Temporal lobe (tissue), 4 donors: ENCODE measurements at places on chromosomes 3 and 15. TPM values are rescaled to one million over a fixed set of nuclear protein-coding genes. Genes with fewer than 3 reads are reported as not detected.

ZBBX gene
- total RNA-seq = 3.9 TPM

GHSR gene
- not detected for total RNA-seq

DNAH12 gene
- 0.74 TPM for total RNA-seq

STRC gene
- 0.25 TPM for total RNA-seq

FBLN2 gene
- 9.1 TPM for total RNA-seq

CLDN11 gene
- total RNA-seq = 14.5 TPM

GASK1A gene
- 4.9 TPM for total RNA-seq

NUP210 gene
- 7.6 TPM for total RNA-seq

PODXL2 gene
- 178 TPM for total RNA-seq

CSPG5 gene
- 111 TPM for total RNA-seq

CHRM5 gene
- 1.2 TPM for total RNA-seq

CADPS gene
- total RNA-seq = 202 TPM

NDUFAF3 gene
- total RNA-seq = 24.1 TPM

SLC24A5 gene
- total RNA-seq = not detected

RAD51 gene
- 0.74 TPM for total RNA-seq

NEK11 gene
- 18.4 TPM for total RNA-seq

RPS27L gene
- total RNA-seq = 23.4 TPM

KCNAB1 gene
- total RNA-seq = 19.9 TPM

IMPG2 gene
- total RNA-seq = 1.7 TPM

GOLGA6L6 gene
- not detected for total RNA-seq

GUCA1C gene
- total RNA-seq = not detected

EFL1 gene
- 29.3 TPM for total RNA-seq

PTH1R gene
- 0.98 TPM for total RNA-seq

FGF7 gene
- 1.2 TPM for total RNA-seq

RASA2 gene
- total RNA-seq = 25.6 TPM

SLC6A11 gene
- total RNA-seq = 35.2 TPM

LRRC31 gene
- not detected for total RNA-seq

C2CD4A gene
- total RNA-seq = not detected
